ENCODE measurements at places on chromosomes 3 and 15. TPM values are rescaled to one million over a fixed set of nuclear protein-coding genes. Genes with fewer than 3 reads are reported as not detected.
A peak's percentile ranks its signal among the peaks of the same experiment; 100 is the strongest.

DNA sequence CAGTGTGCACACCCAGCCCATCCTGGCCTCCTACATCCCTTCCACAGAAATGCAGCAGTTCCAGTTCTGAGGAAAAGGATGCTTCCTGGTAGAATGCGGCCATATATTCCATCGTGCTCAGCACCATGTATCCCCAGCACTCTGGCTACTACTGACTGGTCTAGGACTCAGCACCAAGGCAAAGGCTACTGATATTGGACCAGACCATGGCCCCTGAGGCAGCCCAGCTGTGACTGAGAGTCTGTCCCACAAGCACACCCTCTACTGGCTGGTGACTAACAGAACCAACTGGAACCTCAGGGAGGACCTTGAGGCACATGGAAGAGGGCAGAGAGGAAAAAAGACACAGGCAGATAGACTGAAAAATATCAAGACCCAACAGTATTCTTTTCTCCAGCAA is 30.0 kb downstream of the TARS3 start:
- no peak for DNase-seq

DNA sequence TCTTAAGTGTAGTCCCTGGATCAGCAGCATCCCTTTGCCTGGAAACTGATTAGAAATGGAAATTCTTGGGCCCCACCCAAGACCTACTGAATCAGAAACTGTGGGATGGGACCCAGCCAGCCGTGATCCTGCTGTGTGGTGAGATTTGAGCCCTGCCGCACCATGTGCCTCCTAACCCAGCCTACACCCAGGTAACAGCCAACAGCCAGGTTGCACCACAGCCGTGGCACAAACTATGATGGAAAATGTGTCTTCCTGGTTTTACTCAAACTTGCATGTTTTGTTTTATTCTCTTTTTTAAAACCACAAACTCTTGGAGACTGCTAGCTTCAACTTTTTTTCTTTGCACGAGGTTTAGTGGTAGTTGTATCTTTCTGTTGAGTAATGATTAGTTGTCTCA is 2.6 kb downstream of the LIMD1 start:
- DNase-seq: peak; percentile 59

DNA sequence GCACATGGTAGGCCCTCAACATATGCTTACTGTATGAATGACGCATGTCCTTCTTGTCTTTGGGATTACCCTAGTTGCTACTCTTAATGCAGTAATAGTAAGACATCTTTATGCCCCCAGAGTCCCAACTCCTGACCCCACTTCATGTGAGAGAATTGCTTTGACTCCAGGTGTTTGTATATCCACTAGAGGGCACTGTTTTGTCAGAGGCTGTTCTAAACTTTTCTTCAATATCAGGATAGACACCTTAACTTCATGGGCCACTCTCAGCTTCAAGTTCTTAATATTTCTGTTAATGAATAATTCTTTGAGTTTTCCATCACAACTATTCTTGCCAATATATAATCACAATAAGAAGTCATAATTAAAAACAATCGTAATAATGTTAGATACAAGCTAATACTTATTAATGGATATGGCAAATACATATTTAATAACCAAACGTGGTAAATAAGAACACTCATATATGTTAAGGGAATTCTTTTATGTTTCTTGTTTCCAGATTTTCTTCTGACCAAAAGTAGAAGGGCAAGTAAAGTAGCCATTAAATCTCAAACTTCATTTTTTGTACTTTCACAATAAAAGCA is 337.2 kb upstream of the DNAJC19 start:
- DNase-seq: no peak

DNA sequence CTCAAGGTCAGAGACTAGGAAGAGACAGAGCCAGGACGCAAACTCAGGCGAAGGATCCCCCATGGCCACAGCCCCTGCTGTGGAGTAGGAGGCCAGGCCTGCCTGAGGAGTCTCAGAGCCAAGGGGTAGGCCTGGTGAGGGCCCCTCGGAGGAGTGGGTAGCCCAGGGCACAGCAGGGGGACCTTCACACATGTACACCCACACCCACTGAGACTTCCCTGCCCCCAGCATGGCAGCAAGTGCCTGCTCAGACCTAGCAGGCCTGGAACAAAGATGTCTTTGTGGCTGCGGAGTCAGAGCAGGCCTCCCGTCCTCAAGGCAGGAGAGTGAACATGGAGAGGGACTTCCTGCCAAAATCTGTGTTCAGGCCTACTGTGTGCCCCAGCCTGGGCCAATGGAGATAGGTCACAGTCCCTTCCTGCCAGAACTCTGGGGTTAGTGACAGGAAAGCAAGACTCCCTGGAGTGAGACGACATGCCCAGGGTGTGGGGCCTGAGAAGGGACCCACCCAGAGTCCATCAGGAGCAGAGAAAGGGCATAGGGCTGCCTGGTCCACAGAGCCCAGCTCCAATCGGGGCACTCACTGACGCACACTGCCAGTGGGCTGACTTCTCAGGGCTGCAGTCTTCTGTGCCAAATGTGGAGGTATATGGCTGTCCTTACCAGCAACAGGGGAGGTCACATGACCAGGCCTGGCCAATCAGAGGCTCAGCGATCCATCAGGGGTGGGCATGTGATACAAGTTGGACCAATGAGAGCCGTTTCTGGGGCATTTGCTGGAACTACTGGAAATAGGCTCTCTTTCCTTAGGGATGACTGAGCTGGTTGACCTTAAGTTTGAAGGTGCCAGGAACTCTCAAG is 2.3 kb downstream of the GRIP2 start:
- DNase-seq: no peak

- no peak for DNase-seq
These were observed 61.6 kb downstream of the TMEM44 start for GRCh38 chr3:194571491-194572142.

GRCh38 chr3:45881078-45882022 is 5.0 kb upstream of the CCR9 start:
- peak; percentile 53 for DNase-seq

DNA sequence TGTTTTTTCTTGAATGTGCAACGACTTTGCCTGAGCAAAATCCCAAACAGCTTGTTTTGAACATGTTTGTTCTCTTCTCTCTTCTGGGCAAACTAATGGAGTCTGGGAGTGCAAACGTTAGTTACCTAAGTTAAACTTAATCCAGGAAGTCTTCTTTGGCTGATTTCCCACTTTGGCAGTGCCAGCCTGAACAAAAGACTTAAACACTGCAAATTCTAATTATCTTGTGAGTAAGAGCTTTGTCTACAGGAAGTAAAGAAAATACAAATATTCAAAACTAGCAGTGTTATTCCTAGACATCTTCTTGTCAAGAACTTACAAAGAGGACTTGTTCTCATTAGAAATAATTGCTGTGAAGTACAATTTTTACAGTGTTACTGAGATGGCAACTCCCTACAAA is 16.7 kb upstream of the DENND6A start:
- DNase-seq: no peak

- no peak for DNase-seq
These were observed 134.8 kb downstream of the NSMCE3 start for GRCh38 chr15:29134641-29135308.

DNA sequence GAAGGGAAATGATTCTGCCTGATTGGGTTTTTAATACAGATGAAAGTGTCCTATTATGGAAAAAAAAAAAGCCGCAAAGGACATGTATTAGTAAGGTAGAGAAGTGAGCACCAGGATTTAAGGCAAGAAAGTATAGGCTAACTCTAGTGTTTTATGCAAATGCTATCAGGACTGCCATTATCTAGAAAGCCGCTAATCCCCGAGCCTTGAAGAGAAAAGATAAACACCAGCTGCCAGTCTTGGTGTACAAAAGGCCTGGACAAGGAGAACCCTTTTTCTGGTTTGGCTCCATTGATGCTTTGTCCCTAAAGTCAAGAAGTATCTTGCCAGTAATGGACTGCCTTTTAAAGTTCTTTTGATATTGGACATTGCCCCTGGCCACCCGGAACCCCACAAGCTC is 8.6 kb upstream of the TRIM59 start:
- no peak for DNase-seq

DNA sequence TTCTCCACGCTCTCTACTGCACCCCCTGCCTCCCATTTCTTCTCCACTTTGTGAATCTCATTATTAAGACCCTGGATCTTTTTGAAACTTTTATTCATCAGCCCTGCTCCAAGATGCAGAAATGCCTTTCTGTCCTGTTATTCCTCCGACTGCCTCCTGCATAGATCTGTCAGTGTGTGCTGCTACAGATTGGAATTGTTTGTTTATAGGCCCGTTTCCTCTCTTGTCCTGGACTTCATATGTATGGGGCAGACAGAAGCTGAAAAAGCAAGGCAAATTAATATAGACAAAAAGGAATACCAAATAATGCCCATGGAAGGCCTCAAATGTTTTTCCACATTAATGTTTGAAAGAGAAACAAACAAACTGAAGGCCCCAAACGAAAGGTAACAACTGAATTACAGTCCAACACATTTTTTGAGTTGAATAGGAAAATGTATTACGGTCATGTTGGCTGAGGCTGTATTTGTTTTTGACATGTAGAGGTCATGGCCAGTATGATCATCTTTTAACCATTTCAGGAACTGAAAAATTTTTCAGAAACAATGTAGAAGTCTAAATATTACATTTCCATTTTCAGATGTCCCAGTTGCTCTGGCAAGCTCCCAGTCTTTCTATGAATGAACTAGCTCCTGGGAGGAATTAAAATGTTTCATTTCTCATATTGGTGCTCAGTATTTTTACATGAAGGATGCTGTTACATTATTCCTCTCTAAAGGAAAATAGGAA is 8.8 kb downstream of the CHST2 start:
- peak; percentile 9 for DNase-seq

DNA sequence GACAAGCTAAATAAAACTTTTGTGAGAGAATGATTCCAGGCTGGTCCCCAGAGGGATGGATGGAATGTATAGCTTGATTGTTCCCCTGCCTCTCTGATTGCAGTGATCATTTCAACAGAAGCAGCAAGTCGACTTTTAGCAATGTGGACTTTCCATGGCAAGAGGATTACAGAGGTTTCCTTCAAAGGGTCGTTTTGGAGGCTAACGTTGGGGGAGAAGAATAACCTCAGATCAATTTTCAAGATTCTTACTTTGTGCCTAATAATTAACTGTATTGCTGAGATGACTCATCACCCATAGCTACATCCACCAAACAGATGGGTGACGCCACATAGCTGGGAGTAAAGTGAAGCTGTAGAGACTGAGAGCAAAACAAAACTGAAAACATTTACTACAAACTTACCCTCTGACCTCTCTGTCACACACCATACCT is 79.9 kb downstream of the GTPBP8 start:
- peak; percentile 55 for DNase-seq

- DNase-seq: no peak
These were observed 38.9 kb downstream of the CPNE4 start for GRCh38 chr3:131995891-131996290.

DNA sequence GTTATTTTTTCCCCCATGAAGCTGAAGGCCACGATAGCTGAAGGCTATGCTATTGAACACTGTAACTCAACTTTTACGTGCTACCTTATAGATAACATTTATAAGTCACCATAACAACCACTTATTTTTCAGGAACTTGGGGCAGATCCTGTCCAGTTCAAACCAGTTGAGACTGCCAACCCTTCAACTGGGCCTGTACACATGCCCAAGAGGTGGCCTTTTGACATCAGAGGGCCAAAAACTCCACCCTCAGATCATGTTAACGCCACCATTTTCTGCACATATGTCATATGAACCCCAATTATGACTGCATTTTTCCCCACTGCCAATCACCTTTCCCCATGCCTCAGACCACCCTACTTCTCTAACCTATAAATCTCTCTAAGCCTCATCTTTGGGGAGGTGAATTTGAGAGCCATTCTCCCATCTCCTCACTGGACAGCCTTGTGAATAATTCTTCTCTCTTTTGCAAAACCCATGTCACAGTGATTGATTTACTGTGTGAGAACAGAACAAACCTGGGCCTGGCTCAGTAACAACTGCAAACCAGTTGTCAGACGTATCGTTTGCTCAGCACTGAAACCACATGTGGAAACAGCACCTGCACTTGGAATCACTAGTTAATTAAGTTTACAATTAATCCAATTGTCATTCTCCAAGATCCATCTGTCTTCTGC is 42.5 kb downstream of the ZNF445 start:
- no peak for DNase-seq

DNA sequence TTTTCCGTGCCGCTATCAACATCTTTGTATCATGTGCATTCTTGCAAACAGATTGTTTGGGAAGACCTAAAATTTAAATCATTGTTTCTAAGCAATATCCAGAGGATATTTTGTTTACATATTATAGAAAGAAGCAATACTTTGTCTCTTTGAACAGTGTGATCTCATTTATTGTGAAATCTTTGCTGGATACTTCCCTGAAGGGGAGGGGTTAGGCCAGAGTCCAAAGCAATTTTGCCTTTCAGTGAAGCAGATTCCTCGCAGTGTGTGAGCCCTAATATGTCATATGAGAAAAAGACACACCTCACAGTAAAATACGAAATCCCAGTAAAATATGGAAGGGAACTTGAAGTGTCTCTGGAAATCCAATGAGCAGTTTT is 158.7 kb upstream of the SLCO3A1 start:
- peak; percentile 47 for DNase-seq

- DNase-seq: no peak
These were observed 445.2 kb downstream of the SQOR start for GRCh38 chr15:46080016-46080415.

DNA sequence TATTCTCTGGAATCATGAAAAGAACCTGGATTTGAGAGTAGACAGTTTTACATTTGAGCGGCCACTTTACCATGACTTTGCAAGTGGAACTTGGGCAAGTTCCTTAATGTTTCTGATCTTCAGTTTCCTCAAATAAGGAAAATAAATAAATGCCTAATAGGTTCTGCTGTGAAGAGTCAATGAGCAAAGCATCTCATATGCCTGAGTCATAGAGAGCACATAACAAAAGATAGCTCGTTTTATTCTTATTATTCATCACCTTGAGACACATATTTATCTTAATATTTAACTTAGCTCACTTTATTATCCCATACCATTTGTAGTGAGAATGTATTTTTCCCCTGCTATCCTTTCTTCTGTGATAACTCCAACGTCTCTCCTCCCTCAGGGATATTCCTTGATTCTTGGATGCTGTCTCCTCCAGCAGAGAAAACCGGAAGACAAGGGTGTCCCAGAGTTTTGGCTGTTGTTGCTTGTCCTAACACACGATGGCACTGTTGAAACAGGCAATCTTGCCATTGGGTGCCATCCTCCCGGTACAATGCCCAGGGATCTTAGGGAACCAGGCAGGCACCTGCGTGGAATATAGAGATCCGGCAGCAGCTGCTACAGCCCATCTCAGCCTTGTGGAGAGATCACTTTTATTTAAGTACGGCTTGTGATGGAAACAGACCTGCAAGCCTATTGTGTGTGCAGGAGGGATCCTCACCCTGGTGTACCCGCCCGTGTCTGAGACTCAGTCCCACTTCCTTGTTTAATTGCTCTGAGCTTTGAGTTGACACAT is 33.3 kb upstream of the VPS33B start:
- peak; percentile 55 for DNase-seq

GRCh38 chr3:95655363-95655986 is 1158.9 kb upstream of the EPHA6 start:
- no peak for DNase-seq

FANCD2OS gene
- polyA plus RNA-seq: not detected

CYP8B1 gene
- polyA plus RNA-seq: not detected

CFAP44 gene
- 1.7 TPM for polyA plus RNA-seq

FBXW12 gene
- polyA plus RNA-seq: not detected

TMEM212 gene
- not detected for polyA plus RNA-seq

ANKRD63 gene
- not detected for polyA plus RNA-seq

CNTN4 gene
- not detected for polyA plus RNA-seq

CHAC1 gene
- polyA plus RNA-seq: 77.8 TPM

KBTBD13 gene
- not detected for polyA plus RNA-seq

GPR171 gene
- not detected for polyA plus RNA-seq

STRC gene
- polyA plus RNA-seq: 0.20 TPM

GABRR3 gene
- polyA plus RNA-seq: not detected

All from IMR-90 (cell line).